ENCODE measurements at places on chromosomes 1 and 21. TPM values are rescaled to one million over a fixed set of nuclear protein-coding genes. Genes with fewer than 3 reads are reported as not detected.

CREG1 gene
- 51.1 TPM for total RNA-seq

SLC25A24 gene
- 47.1 TPM for total RNA-seq

PRSS38 gene
- not detected for total RNA-seq

DISC1 gene
- 6.4 TPM for total RNA-seq

RIIAD1 gene
- total RNA-seq: not detected

LYPLAL1 gene
- total RNA-seq: 85.1 TPM

CD2 gene
- total RNA-seq: not detected

PBX1 gene
- total RNA-seq: 0.51 TPM

ERG gene
- total RNA-seq: not detected

KRTAP19-1 gene
- not detected for total RNA-seq

THEM5 gene
- total RNA-seq: not detected

NPR1 gene
- not detected for total RNA-seq

SPRR5 gene
- total RNA-seq: not detected

LYPD8 gene
- not detected for total RNA-seq

OR2M3 gene
- total RNA-seq: not detected

TRIM67 gene
- total RNA-seq: not detected

SH2D5 gene
- 0.07 TPM for total RNA-seq

All from Karpas-422 (cell line).